ENCODE measurements at places on chromosomes 6 and 20.

DNA sequence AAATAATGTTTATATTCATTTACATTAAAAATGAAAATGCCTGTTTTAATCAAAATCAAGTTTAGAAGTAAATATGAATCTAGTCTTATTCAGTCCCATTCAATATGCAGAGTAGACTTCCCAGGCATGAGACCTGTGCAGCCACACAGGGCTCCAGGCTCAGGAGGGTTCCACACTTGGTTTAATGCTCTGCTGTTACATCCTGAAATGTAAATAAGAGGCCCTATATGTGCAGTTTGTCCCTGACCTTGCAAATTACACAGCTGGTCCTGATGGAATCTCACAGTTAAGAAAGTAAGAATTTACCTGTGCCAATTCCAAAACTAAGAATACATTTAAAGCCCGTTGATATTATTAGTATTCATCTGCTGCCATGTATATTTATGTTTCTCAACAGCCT lies 79.4 kb downstream of the ARHGAP18 start:
- DNase-seq = no peak

- no peak for DNase-seq
Measured at GRCh38 chr6:43806043-43806757, 36.2 kb downstream of the VEGFA start.

GRCh38 chr6:119166024-119166784 lies 87.7 kb upstream of the FAM184A start:
- no peak for DNase-seq

GRCh38 chr6:139058029-139058428 lies 29.5 kb downstream of the ABRACL start:
- no peak for DNase-seq

DNA sequence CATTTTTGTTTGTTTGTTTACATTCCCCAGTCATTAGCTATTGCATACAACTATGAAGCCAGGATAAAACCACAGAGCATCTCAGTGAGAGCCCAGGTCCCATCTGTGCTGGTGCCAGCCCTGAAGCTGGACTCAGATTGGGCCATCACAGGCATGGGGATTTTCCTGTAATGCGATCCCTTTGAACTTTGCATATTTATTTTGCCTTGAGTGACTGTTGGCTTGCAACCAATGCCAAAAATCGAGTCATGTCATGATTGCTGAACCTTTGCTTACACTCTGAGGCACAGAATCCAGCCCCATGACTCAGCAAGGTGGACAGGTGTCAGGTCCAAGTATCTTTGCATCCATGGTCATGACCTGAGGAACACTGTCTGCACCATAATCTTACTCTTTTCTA lies 46.2 kb upstream of the GGTLC1 start:
- DNase-seq = no peak

GRCh38 chr6:157896932-157897331 lies 73.9 kb downstream of the SNX9 start:
- no peak for DNase-seq

GRCh38 chr6:104940893-104941728 lies 15.8 kb upstream of the LIN28B start:
- no peak for DNase-seq

DNA sequence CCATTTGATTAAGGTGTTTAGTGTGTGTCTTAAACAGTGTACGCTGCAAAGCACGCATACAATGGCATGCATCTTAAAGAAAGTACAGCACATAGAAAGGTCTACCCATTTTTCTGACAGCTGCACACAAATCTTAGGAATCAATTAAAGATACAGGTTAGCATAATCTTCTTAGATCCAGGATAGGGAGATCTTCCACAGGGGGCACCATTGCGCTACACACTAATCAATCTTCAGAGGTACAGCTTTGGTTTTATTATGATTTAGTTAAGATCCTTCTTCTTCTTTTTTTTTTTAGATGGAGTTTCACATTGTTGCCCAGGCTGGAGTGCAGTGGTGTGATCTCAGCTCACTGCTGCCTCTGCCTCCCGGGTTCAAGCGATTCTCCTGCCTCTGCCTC lies 63.7 kb upstream of the BEND3 start:
- DNase-seq = no peak

- DNase-seq = no peak
Measured at GRCh38 chr6:138406443-138406842, 2.4 kb downstream of the HEBP2 start.

DNA sequence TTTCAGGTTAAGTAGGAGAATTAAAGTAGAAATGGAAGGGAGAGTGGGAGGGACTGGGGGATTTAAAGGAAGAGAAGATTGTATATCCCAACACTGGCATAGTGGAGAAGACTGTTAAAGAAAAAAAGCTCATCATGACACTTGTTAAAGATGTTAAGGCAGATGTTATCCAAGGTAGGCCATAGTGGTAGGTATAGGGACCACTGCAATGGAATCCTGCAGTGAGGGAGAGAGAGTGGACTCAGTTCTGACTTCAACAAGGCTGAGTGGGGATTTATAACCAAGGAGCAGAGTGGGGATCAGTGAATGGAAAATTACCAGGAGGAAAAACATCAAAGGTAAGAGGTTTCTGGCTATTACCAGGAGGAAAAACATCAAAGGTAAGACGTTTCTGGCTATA lies 21.1 kb downstream of the SMPDL3A start:
- DNase-seq = no peak

GRCh38 chr20:38095017-38095686 lies 61.6 kb downstream of the RPRD1B start:
- no peak for DNase-seq

DNA sequence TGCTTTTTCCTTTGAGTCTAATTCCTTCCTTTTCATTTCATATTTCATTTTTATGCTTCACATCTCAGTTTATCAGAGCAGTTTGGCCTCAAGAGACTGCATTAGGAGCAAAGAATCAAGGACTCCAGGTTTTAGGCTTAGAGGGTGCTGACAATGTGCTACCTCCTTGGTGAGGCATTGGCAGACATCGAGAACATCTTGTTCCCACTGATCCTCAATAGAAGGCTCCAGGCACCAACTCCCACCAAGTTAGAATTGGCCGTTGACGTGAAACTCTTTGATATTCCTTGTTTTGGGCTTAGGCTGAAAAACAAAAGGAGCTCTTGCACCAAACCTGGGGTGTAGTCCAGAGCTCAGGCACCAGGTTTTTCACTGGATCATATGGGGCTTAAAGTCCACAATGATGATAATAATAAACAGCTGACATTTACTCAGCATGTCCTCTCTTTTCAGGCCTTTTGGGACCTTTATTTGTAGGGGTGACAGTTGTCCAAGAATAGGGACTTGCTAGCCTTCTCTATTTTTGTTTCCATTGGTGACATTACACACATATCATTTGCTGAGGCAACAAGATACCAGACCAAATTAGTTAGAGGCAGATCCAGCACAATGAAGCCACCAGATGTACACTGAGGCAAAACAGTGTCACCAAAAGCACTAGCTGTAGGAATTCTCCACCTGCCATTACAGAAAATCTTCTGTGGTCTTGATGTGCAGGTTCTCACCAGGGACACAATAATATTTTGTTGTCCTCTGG lies 81.0 kb upstream of the ENPP5 start:
- no peak for DNase-seq

DNA sequence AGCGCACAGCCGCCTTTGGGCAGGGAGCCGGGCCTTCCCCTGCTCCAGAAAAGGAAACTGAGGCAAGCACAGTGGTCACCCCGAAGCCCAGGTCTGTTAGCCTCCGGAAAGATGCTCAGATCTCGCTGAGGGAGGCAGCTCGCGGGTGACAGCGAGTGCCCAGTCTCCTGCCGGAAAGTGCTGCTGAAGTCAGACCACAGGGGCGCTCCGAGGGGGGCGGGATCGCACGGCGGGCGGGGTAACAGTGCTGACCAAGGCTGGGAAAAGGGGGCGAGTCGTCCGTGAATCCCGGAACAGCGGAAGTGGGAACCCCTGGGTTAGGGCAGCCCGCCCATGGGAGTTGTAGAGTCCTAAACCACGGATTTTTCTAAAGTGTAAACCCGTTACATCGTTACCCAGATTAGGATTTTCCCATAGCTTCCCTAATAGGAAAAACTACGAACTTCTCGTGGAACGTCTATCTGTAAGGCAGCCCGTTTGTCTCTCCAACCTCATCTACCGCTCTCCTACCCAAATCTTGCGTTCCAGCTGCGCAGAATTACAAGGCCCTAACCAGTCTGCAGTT lies 504 bp downstream of the VPS16 start:
- DNase-seq = no peak

GRCh38 chr20:24109537-24109936 lies 121.0 kb upstream of the GGTLC1 start:
- DNase-seq = no peak

GRCh38 chr6:12785301-12785700 lies 68.7 kb downstream of the PHACTR1 start:
- DNase-seq = no peak

- DNase-seq = no peak
Measured at GRCh38 chr20:57133926-57134650, 132.4 kb downstream of the BMP7 start.

DNA sequence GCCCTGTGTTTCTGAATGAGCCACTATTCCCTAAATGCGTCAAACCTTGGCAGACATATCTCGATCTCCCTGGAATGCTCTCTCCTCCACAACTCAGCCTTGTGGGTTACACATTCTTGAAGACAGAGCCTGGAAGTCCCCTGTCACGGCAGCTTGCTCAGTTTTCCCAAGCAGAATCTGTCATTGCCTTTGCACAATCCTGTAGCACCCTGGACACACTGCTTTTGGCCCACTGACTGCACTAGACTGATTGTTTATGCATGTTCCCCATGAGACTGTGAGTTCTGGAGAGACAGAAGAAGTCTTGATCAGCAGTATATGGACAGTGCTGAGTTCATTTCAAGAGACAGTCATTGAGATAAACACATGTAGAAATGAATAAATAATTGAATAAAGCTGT lies 406.7 kb downstream of the CD83 start:
- no peak for DNase-seq
